ENCODE measurements at places on chromosomes 4 and X.
A peak's percentile ranks its signal among the peaks of the same experiment; 100 is the strongest.

- peak; percentile 28 for DNase-seq
Measured at GRCh38 chr4:21768349-21769310, 179.9 kb downstream of the KCNIP4 start.

DNA sequence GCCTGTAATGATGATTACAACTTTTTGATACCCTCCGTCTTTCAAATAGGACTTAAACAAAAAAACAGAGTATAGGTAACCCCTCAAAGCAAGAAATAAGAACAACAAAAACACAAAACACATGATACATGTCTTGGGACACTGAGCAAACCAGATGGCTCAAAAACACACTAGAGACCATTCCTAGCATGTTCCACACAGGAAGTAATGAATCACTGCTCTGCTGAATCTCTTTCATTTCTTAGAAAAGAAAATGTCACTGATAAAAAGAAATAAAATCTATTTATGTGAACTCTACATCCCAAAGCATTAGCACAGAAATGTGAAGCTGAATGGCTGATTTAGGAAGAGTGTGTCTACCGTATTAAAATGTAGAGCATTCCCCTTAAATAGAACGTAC lies 134.5 kb upstream of the IL15 start:
- no peak for DNase-seq

DNA sequence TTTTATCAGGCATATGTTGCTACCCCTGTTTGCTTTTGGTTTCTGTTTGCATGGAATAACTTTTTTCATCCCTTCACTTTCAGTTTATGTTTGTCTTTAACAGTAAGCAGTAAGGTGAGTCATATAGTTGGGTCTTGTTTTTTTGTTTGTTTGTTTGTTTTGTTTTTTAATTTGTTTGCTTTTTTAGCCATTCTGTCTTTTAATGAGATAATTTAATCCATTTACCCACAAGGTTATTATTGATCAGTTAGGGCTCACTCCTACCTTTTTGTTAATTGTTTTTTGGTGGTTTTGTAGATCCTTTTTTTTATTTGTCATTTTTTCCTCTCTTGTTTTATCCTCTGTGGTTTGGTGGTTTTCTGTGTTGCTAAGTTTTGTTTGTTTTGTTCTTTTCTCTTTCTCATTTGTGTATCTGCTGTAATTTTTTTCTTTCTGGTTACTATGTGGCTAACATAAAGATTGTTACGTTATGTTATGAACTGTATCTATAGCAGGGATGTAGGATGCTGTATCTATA lies 379.5 kb upstream of the MAD2L1 start:
- DNase-seq, result no peak

- peak; percentile 75 for DNase-seq
Measured at GRCh38 chr4:87014284-87014782, 79.5 kb downstream of the AFF1 start.

DNA sequence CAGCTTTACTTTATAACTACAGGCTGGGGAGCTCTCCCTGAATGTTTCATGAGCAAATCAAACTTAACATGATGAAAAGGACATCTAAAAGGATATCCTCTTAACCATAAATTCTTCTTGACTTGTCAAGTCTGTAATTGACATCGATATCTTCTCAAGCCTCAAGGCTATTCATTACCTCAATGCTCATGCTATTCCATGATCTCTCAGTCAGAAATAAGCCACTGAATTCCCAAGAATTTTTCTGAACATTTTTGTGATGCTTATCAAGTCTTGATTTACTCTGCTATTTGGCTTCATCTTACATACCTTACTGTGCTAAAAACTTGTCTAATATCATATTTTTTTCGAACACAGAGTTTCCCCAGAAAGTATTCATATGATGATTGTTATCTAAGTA lies 433.4 kb downstream of the PDGFC start:
- no peak for DNase-seq

GRCh38 chrX:155094468-155095061 lies 23.3 kb downstream of the BRCC3 start:
- DNase-seq, result peak; percentile 31

DNA sequence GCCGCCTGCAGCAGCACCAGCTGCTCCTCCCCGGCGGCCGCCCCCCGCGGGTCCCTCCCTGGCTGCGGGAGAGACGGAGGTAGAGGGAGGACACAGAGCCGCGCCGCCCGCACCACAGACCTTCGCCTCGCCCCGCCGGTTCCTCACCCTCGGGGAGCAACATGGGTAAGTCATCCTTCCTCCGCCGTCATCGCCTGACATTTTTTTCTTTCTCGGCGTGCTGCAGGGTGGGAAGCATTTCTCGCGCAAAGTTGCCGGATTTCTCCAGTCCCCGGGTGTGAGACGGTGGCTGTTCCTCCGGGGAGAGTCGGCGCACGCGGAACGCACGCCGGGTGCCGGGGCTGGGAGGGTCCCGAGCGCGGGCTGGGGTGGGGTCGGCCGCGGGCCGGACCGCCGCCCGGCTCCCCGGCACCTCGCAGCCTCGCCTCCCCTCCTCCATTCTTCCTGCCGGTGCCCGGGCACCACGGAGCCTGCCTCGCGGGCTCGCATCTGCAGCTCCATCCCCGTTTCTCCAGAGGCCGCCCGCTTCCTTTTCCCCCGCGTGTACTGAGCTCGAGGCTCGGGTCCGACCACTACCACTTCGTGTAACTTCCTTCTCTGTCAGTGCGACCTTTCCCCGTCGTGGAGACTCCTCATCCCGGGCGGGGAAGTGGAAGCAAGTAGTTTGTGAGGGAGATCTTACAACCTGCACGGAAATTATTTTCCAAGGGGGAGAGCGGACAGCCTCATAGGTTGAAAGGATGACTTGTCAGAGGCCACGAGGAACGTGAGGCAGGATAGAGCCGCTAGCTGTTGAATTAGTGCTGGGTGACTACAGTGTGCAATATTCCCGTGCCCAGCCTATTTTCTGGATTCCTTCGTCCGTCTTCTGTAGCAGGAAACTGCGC lies 464 bp downstream of the RAP1GDS1 start:
- peak; percentile 69 for DNase-seq

DNA sequence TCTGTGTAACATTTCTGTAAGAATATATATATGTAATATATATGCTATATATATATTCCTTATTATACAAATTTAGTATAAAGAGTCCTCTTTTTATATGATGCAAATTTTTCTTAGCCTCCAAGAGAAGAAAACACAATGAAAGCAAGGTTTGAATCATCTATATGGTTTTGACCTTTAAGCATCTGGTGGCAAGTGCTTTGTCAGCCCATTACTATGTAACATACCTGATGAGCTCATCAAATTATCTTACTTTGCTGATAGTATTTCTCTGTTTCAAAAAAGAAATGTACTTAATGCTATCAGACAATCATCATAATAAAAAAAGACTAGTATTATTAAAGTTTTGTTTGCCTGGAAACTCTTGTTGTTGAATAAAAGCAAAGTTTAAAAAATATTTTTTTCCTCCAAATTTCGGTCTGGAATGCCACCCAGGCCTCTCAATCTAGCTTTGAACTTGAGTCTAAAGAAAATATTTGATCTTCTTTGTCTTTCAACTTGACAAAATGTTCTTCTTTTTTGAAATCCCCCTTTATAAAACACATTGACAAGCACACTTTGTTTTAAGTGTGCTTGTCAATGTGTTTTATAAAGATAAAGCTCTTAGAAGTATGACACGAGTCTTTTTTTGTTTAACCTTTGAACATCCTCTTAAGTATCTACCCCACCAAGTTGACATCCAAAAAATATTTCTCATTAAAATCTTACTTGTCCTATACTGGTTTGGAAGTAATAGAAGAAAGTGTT lies 26.2 kb downstream of the ZNF330 start:
- DNase-seq, result no peak

DNA sequence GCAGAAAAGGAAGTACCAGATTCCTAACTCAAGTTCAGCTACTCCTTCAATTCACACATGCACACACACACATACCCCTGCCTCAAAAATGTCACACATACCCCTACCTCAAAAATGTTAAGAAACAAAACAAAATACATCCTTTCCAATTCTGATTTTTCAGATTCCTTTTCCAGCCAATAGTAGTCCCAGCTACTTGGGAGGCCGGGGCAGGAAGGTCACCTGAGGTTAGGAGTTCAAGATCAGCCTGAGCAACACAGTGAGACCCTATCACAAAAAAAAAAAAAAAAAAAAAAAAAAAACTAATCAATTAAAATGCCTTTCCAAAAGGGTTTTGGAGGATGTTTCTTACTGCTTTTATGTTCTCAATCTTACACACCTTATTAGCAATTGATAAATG lies 138.0 kb downstream of the AFAP1 start:
- DNase-seq, result no peak

DNA sequence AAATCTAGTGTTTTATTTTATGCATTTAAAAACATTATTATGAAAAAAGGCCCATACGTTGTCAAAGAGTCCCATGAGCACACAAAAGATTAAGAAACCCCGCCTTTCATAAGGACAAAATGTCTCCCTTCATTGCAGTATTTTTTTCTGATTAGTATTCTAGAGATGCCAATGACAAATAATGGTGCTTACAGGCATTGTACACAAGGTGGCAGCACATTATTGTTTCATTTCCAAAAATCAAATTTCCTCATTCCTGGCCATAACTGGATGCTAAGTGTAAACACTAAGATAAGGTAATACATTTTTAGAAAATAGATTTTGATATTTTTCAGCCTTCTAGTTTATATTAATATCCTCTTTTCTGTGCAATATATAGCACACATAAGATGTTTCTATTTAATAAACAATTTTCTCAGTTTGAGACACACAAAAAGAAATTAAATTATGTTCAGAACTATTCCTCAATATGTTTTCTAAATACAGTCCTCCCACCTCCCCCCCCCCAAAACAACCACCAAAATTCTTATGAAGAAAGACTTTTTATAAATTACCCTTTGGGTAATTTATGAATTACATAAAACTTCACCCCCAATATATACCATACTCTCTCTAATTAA lies 47.7 kb downstream of the TIGD2 start:
- peak; percentile 49 for DNase-seq

- peak; percentile 86 for DNase-seq
Measured at GRCh38 chr4:168877511-168878491, 132.3 kb downstream of the CBR4 start.

DNA sequence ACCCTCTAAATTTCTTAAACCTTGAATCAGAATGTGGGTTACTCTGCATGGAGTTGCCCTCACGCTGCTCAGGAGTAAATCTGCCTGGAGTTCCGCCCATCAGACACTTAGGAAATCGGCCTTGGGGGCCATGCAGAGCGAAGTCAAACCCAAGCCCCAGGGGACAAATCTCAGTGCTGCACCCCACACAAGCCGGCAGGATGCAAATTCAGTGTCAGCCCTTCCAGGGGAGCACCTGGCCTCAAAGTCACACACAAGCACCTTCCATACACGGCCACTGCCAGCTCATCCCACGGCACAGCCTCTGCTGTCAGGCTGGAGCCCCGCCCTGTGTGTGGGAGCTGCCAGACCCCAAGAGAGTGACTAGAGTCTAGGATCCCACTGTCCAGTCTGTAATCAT lies 27.4 kb downstream of the RNF212 start:
- no peak for DNase-seq

- peak; percentile 58 for DNase-seq
Measured at GRCh38 chrX:24371391-24371972, 11.0 kb downstream of the SUPT20HL1 start.
